ENCODE measurements at places on chromosomes 7 and 10.

GRCh38 chr7:114645451-114645850 lies 230.8 kb downstream of the FOXP2 start:
- DNase-seq = no peak

- no peak for DNase-seq
Measured at GRCh38 chr10:52451817-52452216, 137.7 kb downstream of the DKK1 start.

GRCh38 chr7:4461531-4461930 lies 220.6 kb upstream of the FOXK1 start:
- DNase-seq = no peak

DNA sequence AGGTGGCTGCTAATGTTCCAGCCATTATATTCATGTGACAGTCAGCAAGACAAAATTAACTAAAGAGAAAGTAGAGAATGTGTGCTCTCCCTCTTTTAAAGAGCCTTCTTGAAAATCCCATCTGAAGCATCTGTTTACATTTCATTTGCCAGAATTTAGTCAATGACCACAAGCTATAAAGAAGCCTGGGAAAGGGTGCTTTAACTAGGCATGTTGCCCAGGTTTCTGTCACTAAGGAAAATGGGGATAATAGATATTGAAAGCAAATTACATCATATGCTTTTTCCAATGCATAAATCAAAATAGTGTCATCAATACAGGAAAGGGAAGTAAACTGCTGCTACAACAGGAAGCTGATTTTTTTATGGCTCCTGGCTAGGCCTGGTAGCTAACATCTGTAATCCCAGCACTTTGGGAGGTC lies 67.7 kb downstream of the ELAPOR2 start:
- DNase-seq = no peak

DNA sequence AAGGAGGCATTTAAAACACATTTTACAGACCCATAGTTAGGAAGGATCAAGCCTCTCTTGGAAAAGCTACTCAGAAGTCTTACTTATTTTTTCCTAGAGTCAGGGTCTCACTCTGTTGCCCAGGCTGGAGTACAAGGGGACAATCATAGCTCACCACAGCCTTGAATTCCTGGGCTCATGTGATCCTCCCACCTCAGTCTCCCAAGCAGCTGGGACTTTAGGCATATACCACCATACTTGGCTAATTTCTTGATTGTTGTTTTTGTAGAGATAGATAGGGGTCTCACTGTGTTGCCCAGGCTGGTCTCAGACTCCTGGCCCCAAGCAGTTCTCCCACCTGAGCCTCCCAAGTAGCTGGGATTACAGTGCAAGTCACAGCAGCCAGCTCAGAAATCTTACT lies 354.7 kb upstream of the GALNT17 start:
- no peak for DNase-seq

DNA sequence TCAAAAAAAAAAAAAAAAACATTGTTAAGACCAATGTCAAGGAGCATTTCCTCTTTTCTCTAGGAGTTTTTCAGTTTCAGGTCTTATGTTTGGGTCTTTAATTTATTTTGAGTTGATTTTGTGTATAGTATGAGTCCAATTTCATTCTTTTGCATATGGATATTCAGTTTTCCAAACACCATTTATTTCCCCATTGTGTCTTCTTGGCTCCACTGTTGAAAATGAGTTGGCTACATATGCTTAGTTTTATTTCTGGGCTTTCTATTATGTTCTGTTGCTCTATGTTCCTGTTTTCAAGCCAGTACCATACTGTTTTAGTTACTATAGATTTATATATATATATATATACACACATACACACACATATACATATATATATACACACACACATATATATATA lies 736.6 kb upstream of the LRRTM3 start:
- no peak for DNase-seq

- DNase-seq = no peak
Measured at GRCh38 chr10:48685731-48686130, 1.1 kb downstream of the WDFY4 start.

GRCh38 chr7:143346018-143346417 lies 16.5 kb downstream of the FAM131B start:
- no peak for DNase-seq

DNA sequence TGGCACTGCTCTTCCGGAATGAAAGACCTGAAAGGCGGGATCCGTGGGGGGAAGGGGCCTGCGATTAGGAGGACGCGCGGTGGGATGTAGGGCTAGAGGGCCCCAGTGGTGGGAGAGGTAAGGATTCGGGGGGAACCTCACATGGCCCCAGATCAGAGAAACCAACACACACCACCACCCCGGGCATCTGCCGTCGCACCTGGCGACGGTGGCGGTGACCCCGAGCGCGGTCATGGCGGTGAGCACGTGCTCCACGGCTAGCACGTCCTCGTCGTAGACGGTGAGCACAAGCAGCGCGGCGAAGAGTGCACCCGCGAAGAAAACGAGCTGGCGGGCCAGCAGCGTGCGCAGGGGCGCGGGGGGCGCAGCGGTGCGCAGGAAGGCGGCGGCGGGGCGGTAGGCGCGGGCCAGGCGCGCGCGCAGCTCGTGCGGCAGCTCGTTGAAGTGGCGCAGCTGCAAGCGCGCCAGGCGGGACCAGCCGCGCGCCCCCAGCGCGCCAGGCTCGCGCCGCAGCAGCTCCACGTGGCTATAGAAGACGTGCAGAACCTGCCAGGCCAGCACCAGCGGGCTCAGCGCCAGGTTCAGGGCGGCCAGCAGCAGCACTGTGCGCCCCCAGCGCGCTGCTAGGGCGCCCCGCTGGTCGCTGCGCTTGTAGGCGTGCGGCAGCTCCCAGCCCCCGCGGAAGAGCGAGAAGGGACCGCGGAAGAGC lies 5.7 kb downstream of the ATG9B start:
- no peak for DNase-seq

GRCh38 chr7:8605221-8605620 lies 171.8 kb downstream of the NXPH1 start:
- no peak for DNase-seq

- no peak for DNase-seq
Measured at GRCh38 chr7:2691011-2691707, 3.2 kb downstream of the AMZ1 start.

- DNase-seq = no peak
Measured at GRCh38 chr7:13904689-13905088, 84.8 kb downstream of the ETV1 start.

DNA sequence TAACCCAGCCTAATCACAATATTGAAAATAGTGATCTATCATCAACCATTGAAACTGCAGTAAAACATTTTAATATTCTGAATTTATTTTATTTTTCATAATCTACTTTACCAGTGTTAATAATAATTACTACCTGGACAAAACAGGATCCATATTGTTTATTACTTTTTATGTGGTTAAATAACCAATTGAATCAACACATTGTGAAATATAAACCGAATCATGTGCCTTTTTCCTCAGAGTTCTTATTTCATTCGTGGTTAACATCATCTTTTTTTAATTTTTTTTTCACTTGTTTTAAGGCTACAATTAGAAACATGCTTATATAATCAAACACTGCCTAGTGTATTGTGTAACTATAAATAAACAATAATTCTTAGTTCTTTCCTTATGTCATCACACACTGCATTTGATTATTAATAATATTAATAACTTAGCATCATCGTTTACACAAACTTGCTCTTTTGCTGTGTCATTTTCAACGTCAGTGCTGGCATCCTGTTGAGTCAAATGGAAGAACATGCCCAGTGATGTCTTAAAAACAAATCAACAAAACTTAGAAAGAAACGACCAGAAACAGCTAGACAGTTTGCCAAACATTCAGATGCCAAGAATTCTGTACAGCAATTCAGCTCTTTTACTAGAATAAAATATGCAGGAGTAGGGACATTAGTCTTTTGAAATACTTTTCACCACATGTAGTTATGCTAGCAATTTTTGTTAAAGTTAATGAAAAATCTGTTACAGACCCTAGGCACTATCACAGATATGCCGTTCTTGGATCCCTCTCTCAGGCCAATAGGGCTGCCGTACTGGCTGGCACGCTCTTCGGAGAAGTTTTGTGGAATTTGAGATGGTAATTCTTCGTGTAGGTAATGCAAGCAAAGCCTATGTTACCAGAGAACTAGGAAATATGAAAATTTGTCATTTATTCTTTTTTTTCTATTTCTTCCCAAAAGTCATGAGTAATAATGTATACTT lies 330.4 kb upstream of the SEMA3A start:
- peak; percentile 8 for DNase-seq

- DNase-seq = peak; percentile 80
Measured at GRCh38 chr7:5237286-5237685, 45.5 kb upstream of the SLC29A4 start.

DNA sequence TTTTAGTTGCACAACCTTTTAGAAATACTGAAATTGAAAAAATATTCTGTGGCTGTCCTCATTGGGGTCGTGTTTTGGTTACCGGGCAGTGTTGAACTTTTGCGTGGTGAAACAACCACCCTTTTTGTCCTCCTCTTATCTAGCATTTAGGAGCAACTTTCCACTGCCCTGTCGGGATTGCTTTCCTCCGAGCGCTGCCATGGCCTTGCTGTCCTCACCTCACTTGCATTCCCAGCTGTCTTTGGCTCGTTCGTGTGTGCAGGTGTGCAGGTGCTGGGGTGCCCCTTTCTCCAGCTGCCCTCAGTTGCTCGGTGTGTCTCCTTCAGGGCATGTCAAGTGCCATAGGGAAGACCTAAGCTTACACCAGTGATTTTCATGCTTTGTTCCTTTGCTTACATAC lies 116.9 kb upstream of the GJD4 start:
- no peak for DNase-seq

- no peak for DNase-seq
Measured at GRCh38 chr10:93245147-93245546, 171.5 kb downstream of the CYP26A1 start.

- no peak for DNase-seq
Measured at GRCh38 chr7:139993169-139993568, 69.6 kb downstream of the PARP12 start.

DNA sequence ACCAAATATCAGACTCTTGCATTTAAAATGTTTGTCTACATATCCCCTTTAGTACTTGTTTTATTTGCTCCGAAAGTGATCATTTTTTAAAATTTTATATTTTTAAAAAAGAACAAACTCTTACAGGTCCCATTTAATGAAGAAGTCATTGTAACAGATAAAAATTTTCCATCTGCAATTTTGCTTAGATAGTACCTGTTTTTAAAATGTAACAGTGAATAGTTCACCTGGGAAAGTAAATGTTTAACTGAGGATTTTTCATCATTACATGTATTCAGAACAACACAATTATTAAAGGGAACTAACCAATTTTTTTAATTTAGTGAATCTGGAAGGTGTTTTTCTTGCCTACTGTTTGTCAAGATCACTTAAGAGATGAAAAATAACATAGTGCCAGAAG lies 1099.5 kb upstream of the PHF14 start:
- no peak for DNase-seq

Measured in body of pancreas (tissue), 4 donors.